Activated T-cell treated with anti-CD3 and anti-CD28 coated beads for 24 hours (primary cell): ENCODE measurements at places on chromosomes 3 and 15.

DNA sequence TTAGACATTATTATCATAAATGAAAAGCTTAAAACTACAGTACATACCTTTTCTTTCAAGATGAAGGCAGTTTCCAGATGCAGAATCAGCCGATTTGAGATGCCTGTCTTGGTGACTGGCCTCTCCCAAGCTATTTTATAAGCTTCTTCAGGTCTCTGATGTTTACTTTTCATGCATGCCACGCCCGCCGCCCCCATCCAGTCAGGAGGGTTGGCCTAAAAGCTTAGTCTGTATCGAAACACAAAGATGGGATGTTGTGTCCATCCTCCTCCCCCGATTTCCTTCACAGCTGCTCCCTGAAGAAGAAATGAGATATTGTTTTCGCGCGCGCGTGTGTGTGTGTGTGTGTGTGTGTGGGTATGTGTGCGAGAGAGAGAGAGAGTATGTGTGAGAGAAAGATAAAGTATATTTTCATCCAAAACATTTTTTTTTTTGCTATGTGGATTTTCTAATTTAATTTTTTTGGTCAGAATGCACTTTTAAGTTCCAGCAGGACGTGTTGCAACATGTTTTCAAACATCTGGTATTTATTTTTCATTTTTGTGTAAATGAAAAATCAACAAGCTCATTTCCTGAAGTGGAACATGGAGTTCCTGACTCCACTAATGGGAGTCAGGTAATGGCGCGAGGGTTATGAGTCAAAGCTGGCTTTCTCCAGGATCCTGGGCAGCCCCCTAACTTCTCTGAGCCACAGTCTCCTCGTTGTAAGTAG, at the start of gene APOD:
Gene APOD, minus strand, starts transcription at position 110 of the 712 bp plus-strand sequence. CDS start 4,479 bp downstream, outside the sequence.
- no peak for DNase-seq

- DNase-seq: no peak
These were observed 155.1 kb upstream of the FRMD4B start for GRCh38 chr3:69540706-69541581.

- DNase-seq: no peak
These were observed 121.3 kb upstream of the SOX14 start for GRCh38 chr3:137642831-137643230.

GRCh38 chr3:125322917-125323316, 52.2 kb downstream of the ZNF148 start:
- no peak for DNase-seq

DNA sequence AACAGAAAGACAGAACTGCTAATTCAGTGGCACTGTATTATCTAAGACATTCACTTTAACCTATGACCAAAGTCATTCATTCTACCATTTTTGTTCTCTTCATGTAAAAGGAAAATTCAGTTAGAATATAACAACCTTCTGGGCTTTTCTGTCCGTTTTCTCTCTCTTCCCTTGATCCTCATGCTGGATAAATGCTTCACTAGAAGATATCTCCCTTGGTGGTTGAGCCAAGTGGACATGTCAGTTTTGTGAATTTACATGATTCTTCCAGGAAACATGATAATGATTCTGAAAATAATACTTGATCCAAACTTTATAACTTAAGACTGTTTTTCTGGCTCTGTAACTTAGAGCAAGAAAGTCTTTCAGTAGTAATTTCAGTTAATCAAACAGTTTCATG, 1012.2 kb downstream of the SQOR start:
- DNase-seq: no peak

DNA sequence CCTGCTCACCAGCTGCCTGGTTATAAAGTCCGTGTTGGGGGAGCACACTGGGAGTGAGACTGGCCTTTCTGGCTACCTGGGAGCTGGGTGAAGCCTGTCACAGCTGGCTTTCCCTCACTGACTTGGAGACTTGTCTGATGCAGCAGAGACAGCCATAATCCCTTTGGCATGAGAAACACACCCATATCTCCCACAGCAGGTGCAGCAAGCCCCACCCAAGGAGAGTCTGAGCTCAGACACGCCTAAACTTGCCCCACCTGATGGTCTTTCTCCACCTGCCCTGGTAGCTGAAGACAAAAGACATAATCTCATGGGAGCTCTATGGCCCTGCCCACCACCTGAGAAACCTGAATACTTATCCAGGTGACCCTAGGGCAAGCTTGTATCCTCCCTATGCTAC, 54.8 kb downstream of the NMD3 start:
- no peak for DNase-seq

DNA sequence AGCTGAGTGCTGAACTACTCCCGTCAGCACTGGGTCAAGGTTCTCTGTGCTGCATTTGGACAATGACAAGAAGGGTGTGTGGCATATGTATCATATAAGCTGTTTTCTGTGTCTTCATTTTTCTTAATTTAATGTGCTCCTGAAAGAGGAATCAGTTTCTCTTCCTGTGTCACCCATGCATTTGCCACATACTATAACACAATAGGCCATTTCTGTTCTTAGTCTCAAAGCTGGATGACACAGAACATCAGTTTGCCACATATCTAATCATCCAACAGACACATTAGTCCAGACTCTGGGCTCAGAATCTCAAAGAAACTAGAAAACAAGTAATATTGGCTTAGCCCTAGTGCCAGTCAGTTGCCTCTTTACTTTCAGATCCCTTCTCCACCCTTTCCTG, 34.1 kb downstream of the CEP19 start:
- DNase-seq: no peak

- DNase-seq: no peak
These were observed 213.1 kb upstream of the LRRFIP2 start for GRCh38 chr3:37387462-37387861.

DNA sequence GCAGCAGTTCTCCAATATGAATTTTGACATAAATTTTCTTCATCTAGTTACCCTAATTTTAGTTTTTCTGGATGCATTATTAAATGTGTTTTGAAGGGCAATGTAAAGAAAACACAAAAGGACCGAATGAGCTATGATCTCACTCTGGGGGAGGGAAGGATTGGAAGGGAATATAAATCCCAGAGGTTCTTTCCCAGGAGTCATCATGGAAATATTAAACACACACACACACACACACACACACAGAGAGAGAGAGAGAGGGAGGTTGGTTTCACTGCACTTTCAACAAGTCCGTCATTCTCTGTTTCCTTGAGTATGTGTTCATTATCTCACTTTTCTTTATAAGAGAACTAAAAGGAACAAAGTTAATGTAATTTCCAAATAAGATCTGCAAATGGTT, 70.7 kb upstream of the DCBLD2 start:
- DNase-seq: no peak
